CD4-positive, alpha-beta T cell treated with Interferon gamma for 1 hour (primary cell): ENCODE measurements at places on chromosomes 6 and 20.

- DNase-seq = peak; percentile 67
Measured at GRCh38 chr6:7073821-7074525, 33.8 kb upstream of the RREB1 start.

- no peak for DNase-seq
Measured at GRCh38 chr6:169918239-169918953, 167.0 kb downstream of the ERMARD start.

DNA sequence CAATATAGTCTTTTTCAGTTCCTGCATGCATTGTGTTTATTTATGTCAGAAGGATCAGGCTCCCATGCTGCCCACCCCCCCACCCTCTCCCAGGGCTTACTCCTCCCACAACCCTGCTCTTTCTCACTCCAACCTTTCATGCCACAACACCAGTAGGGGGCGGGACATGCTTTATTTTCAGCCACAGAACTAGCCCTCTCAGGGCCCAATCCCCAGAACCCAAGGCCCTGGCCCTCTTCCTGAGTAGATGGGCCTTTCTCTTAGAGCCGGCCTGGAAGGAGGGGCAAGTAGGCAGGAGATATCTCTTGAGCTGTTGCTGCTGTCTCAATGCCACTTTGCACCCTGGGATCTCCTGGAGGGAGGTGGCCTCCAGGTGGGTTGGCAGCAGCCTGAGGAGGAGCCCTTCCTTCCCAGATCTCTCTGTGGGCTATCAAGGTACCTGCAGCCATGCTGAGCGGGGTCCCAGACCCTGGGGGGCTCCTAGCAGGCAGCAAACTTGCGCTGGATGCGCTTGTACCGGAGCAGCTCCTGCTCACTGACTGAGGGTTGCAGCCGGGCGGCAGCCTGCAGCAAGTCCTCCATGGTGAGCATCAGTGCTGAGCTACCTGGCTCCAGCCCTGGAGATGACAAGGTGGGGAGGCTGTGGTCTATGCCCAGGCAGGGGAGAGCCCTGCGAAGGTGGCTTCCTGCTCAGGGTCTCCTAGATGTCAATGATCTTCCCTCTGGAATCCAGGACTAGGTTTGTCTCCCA, 3.5 kb downstream of the GNMT start:
- peak; percentile 14 for DNase-seq

DNA sequence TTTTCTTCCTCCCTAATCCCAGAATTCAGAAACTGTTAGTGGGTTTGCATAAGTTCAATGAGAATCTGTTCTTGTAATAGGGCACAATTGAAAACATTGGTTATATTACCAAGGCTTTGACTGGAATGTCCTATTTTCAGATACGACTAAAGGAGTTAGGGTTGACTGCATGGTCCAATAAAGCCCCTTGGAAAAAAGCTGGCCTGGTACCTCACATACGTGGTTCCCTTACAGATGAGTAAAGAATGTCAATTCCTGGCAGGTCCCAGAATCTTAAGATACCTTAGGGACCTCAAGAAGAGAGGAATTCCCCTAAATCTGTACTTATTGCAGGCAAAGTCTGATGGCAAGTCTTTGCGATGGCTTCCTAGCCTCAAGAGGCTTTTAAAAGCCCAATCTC, 4.6 kb downstream of the PPDPF start:
- DNase-seq = no peak

GRCh38 chr6:46996860-46997641, 45.1 kb downstream of the ADGRF1 start:
- DNase-seq = no peak

- DNase-seq = peak; percentile 47
Measured at GRCh38 chr6:134295953-134296553, 21.9 kb downstream of the SGK1 start.

DNA sequence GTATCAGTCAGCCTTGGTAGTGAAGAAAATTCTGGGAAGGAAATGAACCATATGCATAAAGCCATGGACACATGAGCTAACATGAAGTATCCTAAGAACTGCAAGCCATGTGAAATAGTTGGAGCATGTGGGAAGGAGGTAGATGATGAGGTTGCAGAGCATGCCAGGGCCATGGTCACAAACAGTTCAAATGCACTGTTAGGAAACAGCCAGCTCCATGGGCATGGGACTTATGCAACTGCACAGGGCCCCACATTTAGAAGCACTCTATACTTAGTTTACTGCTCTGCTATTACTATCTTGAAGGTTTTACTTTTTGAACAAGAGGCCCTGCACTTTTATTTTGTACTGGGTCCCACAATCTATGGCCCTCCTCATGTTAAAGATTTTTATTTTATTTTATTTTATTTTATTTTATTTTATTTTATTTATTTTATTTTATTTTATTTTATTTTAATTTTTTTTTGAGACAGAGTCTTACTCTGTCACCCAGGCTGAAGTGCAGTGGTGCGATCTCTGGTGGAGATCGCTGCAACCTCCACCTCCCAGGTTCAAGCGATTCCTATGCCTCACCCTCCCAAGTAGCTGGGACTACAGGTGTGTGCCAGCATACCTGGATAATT, 169.1 kb downstream of the IBTK start:
- no peak for DNase-seq

- DNase-seq = no peak
Measured at GRCh38 chr20:32165836-32166545, 41.6 kb downstream of the PLAGL2 start.

- DNase-seq = peak; percentile 78
Measured at GRCh38 chr20:58850693-58851174, at the start of gene GNAS-AS1. TSS of gene GNAS-AS1 (minus strand) at chr20:58850902.

DNA sequence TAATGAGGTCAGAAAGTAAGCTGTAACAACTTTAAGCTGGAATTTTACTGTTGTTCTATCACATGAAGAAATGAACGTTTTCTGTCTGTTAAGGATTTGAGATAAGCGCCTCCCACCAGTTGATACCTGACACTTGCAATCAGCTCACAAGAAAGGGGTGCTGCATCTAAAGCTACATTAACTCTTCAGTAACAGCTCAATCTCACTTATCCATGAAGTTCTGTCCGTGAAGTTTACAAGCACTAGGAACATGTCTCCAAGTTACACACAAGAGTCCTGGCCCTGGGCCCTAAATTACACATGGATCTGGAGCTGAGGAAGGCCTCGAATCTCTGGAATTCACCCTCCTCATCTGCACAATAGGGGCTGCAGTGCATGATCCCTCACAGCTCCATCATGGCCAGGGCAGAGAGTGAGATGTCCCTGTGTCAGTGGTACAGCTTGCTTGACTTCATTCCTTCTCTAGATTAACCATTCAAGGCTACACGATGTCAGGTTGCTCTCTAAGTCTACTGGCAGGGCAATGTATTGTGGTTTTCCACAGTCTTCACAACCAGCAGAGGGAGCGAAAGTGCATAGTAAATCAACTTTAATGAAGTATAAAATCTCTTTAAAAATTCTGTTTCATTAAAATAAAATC, 182.4 kb upstream of the MCHR2 start:
- no peak for DNase-seq

- no peak for DNase-seq
Measured at GRCh38 chr20:13042458-13042794, 33.7 kb downstream of the SPTLC3 start.

DNA sequence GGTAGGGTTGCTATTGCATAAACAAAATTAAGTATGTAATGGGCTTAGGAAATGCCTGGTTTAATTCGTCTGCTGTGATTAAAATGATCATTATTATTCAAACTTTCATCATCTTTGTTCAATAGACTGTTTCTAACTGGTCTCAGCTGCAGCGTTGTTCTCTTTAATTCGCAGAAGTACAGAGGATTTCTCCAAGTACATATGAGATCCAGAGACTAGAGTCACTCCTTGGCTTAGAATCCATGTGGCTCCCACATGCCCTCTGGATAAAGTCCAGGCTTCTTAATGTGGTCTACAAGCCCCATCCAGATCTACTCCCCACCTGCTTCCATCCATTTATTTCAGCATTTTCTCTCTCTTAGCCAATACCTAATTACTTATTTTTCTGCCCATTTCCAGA, 1.1 kb upstream of the ZBTB24 start:
- DNase-seq = no peak

- no peak for DNase-seq
Measured at GRCh38 chr20:52200870-52201269, 9.3 kb upstream of the ZFP64 start.

- DNase-seq = no peak
Measured at GRCh38 chr6:520820-521219, 129.3 kb downstream of the IRF4 start.

- DNase-seq = no peak
Measured at GRCh38 chr20:15033891-15034290, 696.5 kb upstream of the FLRT3 start.

GRCh38 chr6:14051355-14051754, 66.2 kb upstream of the CD83 start:
- no peak for DNase-seq

GRCh38 chr6:74879234-74879633, 326.6 kb downstream of the COL12A1 start:
- no peak for DNase-seq
